ENCODE measurements at places on chromosomes 13 and 19.

GRCh38 chr19:10421240-10422045, 1.1 kb downstream of the PDE4A start:
- DNase-seq, result no peak

DNA sequence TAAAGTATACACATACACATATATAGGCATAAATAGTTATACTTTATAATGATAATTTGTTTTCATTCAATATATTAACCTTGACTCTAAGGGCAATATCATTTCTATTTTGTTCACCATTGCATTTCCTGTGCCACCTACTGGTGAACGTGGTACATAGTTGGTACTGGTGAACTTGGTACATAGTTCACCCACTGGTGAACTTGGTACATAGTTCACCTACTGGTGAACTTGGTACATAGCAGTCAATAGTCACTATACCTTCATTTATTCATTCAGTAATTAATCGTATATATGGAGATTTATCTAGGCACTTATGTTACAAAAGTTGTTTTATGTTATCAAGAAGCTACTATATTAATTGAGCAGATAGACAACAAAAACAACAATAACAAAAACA, 172.6 kb upstream of the ATXN8OS start:
- DNase-seq, result no peak

- peak; percentile 0 for DNase-seq
Measured at GRCh38 chr13:97726664-97727280, 226.7 kb upstream of the IPO5 start.

GRCh38 chr19:37817180-37817981, 38.0 kb upstream of the ZNF573 start:
- peak; percentile 26 for DNase-seq

- no peak for DNase-seq
Measured at GRCh38 chr13:44048326-44048725, 168.6 kb downstream of the LACC1 start.

Measured in NCI-H1105 treated with DMSO at 0.1 percent for 48 hours (cell line).